Ascending aorta (tissue), 2 donors: ENCODE measurements at places on chromosomes 4 and X. TPM values are rescaled to one million over a fixed set of nuclear protein-coding genes. Genes with fewer than 3 reads are reported as not detected.

The AFF2 gene
- total RNA-seq = 2.3 TPM

The CCNB3 gene
- total RNA-seq = 0.53 TPM

The PLXNA3 gene
- 10.0 TPM for total RNA-seq

The RHOXF2 gene
- total RNA-seq = not detected

The DIAPH2 gene
- total RNA-seq = 27.9 TPM

The WNK3 gene
- 3.3 TPM for total RNA-seq

The ZCCHC12 gene
- total RNA-seq = not detected

The DAPP1 gene
- not detected for total RNA-seq

The SSX1 gene
- total RNA-seq = not detected

The CFAP47 gene
- total RNA-seq = not detected

The TGIF2LX gene
- total RNA-seq = not detected

The ATP1B4 gene
- not detected for total RNA-seq

The MID1IP1 gene
- 76.1 TPM for total RNA-seq

The RIBC1 gene
- not detected for total RNA-seq

The GPR78 gene
- not detected for total RNA-seq

The NCAPG gene
- not detected for total RNA-seq

The CNKSR2 gene
- total RNA-seq = 0.53 TPM

The GPR143 gene
- not detected for total RNA-seq

The CT47A7 gene
- total RNA-seq = not detected

The CT55 gene
- not detected for total RNA-seq

The CYTL1 gene
- total RNA-seq = 0.85 TPM

The ANOS1 gene
- 1.7 TPM for total RNA-seq

The GPC3 gene
- total RNA-seq = 0.75 TPM

The TNIP3 gene
- total RNA-seq = not detected

The ADH1A gene
- total RNA-seq = not detected

The TRIM60 gene
- total RNA-seq = not detected

The TAF7L gene
- not detected for total RNA-seq

The AR gene
- 16.3 TPM for total RNA-seq

The POU3F4 gene
- total RNA-seq = not detected

The CT45A3 gene
- not detected for total RNA-seq

The MAD2L1 gene
- 12.8 TPM for total RNA-seq

The SERTM2 gene
- total RNA-seq = not detected

The SPATA18 gene
- total RNA-seq = 0.32 TPM

The ZMAT1 gene
- 0.96 TPM for total RNA-seq
